ENCODE measurements at places on chromosomes 11 and 22.

DNA sequence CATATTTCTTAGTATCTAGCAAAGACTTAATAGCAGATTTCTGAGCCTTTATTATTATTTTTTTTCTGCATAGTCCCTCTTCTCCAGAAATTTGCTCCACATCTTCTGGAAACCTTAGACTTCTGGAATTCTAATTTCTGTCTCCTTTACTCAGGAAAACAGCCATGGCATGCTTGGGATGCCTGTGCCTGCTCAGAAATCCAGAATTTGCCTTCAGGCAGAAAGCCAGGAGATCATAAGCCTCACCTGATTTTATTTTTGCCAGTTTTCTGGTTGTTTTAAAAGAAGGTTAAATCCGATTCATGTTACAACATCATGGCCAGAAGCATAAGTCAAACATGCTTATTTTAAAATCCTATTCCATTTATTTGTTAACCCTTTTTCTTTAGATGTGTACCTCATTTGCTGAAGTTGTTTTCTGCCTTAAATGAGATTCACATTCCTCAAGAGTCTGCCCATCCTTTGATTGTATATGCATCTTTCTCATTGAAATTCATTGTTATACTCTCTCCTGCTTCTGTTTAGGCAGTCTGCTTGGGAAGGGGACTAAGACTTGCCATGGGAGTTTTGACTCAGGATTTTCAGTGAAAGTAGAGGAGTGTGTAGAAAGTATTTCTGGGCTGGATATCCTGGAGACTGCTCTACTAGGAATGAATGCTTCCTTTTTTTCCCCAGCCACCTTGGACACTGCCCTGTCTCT lies 37.1 kb downstream of the SIK2 start:
- no peak for DNase-seq

DNA sequence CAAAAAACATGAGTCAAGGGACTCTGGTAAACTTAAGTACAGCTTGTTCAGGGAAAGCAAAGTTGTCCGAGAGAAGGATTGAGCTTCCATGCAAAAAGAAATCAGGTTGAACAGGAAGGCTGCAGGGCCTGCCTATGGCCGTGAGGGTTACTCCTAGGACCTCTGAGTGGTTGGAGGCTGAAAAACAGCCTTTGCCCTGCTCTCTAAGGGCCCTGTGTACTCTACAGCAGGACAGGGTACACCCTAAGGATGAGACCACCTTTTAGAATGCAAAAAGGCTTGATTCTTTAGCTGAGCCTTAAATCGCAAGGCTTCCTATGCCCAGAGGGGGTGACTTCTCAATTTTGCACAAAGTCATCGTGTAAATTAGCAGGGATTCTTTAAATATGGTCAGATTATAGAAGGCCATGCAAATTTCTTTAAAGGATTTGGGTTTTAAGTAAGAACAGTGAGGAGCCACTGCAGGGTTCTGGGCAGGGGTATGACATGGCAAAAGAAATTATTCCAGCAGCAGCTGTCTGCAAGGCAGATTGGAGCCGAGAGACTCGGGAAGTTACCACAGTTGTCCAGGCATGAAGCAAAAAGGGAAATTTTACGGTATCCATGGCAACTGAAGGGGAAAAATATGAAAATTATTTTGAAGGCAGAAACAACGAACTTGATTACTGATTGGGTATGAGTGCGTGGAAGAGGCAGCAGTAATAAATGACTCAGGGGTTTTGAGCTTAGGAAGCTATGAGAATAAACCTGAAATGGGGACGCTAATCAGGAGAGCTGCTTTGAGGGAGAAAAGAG lies 91.8 kb downstream of the FAM76B start:
- DNase-seq = no peak

- no peak for DNase-seq
Measured at GRCh38 chr11:100902454-100903141, 215.5 kb downstream of the ARHGAP42 start.

DNA sequence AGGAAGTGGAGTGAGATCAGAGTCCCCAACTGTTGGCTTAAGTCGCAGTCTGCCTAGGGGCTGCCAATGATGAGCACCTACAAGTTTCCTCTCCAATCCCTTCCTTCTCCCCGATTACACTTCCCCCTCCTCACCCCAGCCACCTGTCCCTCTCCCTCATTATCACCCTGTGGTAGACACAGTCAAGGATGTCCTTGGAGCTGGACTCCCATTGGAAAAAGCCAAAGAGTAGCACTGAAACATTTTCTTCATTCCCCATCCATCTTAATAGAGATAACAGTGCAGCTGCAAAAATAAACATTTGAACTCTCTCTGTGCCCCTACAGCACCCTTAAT lies 146.2 kb downstream of the DBX1 start:
- no peak for DNase-seq

GRCh38 chr11:43518408-43519160 lies 159.9 kb downstream of the TTC17 start:
- DNase-seq = no peak

- DNase-seq = no peak
Measured at GRCh38 chr11:68337399-68337835, 25.0 kb downstream of the LRP5 start.

- DNase-seq = peak; percentile 39
Measured at GRCh38 chr22:25076336-25076735, 123.3 kb upstream of the CRYBB3 start.

- no peak for DNase-seq
Measured at GRCh38 chr11:64850979-64851567, 6.6 kb upstream of the CDC42BPG start.

DNA sequence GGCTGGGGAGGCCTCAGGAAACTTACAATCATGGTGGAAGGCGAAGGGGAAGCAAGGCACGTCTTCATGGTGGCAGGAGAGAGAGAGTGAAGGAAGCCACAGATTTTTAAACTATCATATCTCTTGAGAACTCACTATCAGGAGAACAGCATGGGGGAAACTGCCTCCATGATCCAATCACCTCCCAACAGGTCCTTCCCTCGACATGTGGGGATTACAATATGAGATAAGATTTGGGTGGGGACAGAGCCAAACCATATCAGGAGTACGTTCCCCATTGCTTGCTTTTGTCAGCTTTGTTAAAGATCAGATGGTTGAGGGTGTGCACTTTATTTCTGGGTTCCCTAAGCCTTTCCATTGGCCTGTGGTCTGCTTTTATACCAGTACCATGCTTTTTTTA lies 53.7 kb upstream of the E2F8 start:
- DNase-seq = no peak

- no peak for DNase-seq
Measured at GRCh38 chr11:2512431-2513407, 67.9 kb downstream of the KCNQ1 start.

DNA sequence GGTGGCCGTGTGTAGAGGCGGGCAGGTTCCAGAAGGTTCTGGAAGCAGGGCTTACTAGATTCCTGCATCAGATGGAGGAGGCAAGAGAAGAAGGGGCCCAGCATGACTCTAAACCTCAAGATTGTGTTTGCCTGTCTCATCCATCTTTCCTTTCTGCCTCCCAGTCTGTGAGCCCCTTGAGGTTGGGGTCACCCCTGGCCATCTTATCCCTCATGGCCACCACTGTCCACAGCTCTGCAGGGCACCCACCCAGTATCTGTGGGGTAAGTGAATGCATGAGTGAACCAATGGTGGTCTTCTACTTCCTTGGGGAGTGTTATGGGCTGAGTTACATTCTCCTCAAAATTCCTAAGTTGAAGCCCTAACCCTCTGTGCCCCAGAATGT lies 79.3 kb downstream of the MYEOV start:
- no peak for DNase-seq

- no peak for DNase-seq
Measured at GRCh38 chr11:116466801-116467200, 306.0 kb downstream of the BUD13 start.

DNA sequence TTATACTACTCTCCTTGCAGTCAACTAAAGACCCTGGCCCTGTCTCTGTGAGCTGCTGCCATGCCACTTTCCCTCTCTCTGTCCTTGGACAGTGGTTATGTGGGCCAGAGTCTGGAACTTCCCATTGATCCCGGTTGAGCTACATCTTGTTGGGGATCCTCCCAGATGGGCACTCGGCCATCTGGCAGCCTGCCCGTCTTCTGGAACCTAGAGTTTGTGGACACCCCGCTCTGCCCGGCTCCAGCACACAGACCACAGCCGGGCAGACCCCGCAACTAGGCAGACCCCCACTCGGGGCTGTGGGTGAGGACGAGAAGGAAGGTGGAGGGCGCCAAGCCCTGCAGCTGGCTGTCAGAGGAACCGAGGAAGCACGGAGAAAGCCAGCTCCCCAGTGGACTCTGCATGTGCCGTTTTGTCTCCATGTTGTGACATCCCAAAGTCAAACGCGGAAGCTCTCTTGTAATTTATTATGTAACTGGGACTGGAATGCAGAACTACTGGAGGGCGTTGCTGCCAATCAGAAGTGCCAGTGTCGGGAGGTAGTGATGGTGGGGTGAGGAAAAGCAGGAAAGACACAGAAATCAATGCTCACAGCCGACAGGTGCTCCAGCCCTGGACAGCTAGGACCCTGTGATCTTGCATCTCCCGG lies 207.7 kb downstream of the CEP164 start:
- DNase-seq = no peak

DNA sequence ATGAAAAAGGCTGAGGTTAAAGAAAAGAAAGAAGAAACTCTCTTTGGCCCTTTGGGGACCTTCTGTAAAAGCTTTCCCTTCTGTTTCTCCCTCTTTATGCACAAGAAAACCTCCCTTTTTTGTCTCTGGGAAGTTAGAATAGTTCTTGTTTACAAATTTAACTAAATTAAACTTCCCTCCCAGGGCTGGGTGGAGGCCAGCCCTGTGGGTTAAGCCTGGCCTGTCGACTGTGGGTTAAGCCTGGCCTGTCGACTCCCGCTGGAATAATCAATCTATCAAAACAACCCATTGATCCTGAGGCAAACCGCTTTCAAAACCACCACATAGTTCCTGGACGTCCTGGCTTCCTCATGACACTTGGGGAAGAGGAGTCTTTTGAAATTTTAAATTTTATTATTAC lies 1.2 kb upstream of the DRG1 start:
- no peak for DNase-seq

GRCh38 chr22:47609653-47610052 lies 847.2 kb downstream of the TBC1D22A start:
- no peak for DNase-seq

- DNase-seq = no peak
Measured at GRCh38 chr11:69864686-69865661, 45.8 kb upstream of the FGF3 start.

- DNase-seq = peak; percentile 93
Measured at GRCh38 chr22:38181453-38182200, at the start of gene PLA2G6. TSS of gene PLA2G6 (minus strand) at chr22:38181830. CDS start at chr22:38169426, 12,404 bp downstream.

GRCh38 chr11:109377039-109377742 lies 44.8 kb upstream of the C11orf87 start:
- no peak for DNase-seq

GRCh38 chr11:70270877-70271648 lies 573 bp downstream of the PPFIA1 start:
- DNase-seq = peak; percentile 9

- DNase-seq = no peak
Measured at GRCh38 chr11:11217929-11218628, 135.0 kb downstream of the CSNK2A3 start.

DNA sequence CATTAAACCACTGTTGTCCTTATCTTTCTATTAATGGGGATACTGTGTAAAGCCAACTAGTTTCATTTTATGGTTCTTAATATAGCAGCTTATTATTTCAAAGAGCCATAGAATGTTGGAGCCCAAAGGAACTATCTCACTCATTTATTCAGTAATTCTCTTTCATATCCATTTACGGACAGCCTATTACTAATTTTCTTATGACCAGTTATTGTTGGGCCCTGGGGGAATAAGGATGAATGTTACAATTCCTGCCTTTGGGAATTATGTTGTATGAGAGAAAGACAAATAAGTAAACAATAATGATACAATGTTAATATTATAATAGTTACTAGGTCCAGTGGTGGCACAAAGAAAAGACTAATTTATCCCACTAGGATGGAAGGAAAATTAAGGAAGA lies 52.4 kb downstream of the AAMDC start:
- no peak for DNase-seq

DNA sequence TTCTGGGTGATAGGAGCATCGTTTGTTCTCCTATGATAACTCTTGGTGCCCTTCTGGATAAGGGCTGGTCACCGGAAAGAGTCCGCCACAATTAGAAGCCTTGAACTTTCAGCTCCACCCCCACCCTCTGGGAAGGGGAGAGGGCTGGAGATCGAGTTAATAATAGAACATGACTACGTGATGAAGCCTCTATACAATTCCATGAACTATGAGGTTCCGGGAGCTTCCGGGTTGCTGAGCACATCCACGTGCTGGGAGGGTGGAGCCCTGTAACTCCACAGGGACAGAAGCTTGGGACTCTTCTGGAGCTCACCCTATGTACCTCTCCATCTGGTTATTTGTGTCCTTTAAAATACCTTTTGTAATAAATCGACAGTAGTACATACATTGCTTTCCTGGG lies 40.3 kb downstream of the ARHGAP42 start:
- no peak for DNase-seq

GRCh38 chr11:132650969-132651720 lies 881.2 kb downstream of the OPCML start:
- no peak for DNase-seq

DNA sequence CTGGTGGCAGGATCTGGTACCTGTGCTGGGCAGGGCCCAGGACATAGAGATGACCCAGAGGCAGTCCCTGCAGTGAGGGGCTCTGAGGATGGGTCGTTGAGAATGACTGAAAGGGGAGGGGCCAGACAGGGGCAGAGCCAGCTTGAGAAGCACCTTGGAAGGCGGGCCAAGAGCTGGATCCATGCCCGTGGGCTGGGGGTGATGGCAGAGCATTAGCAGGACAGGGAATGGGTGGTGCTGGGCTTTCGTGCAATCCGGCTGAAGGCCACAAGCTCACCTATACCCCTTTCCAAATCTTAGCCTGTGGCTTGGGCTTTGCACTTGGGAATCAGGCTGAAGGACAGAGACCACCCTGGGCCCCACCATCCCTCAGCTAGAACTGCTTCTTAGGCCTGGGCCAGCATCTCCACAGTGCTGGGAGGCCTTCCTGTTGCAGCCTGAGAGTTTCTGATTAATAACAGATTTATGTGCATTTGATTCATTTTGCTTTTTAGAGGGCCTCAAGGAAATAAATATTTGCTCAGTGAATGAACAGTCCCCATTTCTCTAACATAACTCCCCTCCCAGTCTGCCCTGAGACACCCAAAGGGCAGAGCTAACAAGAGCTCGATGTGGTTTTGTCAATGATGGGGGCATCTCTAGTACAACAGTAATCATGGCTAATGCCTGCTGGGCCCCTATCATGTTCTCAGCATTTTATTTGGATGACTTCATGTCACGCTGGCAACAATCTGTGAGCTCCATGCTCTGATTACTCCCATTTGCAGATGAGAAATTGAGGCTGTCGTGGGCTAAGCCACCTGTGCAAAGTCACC lies 39.3 kb downstream of the RIBC2 start:
- DNase-seq = no peak

- no peak for DNase-seq
Measured at GRCh38 chr11:105274631-105275030, 135.1 kb upstream of the CARD18 start.

GRCh38 chr11:134951305-134951700 lies 539.3 kb upstream of the B3GAT1 start:
- no peak for DNase-seq

DNA sequence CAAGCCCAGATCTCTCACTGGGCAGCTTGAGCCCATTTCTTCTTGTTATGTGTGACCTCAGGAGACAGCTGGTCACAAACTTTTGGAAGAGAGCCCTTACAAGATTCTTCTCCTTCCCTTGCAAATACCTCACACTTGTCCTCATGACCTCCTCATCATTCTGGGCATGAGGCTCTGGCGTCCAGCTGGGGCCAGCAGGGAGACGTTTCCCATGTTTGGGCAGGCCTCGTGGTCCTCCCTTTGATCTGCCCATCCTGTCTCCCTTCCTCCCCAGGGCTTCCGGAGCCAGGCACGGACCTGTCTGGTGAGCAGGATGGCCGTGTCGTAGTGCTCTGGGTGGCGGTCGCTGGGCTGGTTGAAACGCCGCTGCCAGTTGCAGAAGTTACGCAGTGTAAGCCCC lies 9.7 kb downstream of the ADAMTS8 start:
- DNase-seq = no peak
